ENCODE measurements at places on chromosomes 1 and 21. TPM values are rescaled to one million over a fixed set of nuclear protein-coding genes. Genes with fewer than 3 reads are reported as not detected.
A peak's percentile ranks its signal among the peaks of the same experiment; 100 is the strongest.

DNA sequence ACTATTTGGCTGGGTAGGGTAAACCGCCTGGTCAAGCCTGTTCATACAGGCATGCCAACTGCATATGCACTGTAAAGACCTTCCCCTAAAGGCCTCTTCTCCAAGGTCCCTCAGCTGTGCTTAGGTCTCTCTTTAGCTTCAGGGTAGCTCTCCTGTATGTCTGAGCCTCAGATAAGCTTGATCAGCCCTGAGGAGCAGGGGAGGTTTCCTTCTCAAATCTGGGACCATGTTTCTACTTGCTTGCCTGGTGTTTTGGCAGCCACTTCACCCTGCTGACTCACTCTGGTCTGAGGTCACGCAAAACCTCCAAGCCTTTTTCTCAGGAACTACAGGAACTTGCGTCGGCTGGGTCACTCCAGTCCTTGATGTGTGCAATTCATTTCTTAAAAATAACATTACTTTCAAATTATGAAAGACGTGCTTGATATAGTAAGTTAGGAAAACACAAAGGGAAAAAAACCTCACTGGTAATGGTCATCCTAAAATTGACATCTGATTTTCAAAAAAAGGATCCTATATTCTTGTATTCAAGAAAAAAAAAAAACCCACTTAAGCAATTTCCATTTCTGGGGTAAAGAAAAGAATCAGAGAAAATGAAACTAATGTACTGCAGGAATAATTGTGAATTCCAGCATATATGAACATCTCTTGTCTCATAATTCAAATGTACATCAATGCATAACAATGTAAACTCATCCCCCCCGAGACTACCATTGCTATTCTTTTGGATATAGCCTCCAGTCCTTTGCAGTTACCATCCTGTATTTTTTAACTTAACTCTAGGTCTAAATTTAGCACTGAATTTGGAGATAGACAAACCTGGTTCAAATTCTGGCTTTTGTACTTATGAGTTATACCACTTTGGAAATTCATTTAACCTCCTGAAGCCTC lies 24.8 kb upstream of the RNF19B start:
- DNase-seq: peak; percentile 96

- DNase-seq: no peak
Measured at GRCh38 chr1:235888119-235888643, 21.5 kb upstream of the LYST start.

GRCh38 chr1:63973005-63973419 lies 199.2 kb downstream of the ROR1 start:
- DNase-seq: no peak

- DNase-seq: no peak
Measured at GRCh38 chr1:214514819-214515383, 36.5 kb downstream of the PTPN14 start.

DNA sequence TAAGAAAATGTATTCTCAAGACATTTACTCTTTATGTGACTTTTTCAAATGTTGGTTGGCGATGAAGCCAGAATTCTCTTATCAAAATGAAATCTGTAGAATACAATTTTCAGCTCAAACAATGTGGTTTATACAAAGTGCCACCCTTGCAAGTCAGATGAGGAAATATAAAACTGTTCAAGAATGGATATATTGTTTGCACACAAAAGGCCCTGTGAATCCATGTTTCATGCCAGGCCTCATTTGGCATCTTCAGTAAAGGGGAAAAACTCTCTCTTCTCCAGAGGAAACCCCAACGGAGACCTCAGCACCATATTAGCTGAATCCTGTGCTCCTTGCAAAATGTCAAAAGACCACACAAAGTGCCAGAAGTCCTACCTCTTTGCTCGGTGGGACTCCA lies 310.4 kb downstream of the RRAGC start:
- DNase-seq: no peak

DNA sequence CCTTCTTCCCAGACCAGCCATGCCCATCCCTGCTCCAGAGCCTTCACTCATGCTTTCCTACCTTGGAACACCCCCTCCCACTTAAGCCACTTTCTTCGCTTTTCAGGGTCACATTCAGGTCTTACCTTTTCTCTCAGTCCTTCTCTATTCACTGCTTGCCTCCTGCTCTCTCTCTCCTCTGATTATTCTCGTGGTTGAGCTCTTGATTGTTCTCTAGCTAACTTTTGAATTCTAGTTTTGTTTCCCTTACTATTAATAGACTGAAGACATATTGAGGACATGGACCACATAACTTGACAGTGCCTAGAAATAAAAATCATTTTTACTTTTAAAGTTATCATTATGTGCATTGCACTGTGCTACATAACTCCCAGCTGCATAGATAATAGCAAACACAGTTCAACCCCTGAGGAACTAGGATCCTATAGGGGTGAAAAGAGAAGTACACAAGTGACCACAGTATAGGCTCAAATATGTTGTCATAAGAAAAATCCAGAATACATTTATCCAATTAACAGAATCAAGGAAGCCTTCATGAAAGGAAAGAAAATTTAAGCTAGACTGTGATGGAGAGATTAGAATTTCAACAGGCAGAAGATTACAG lies 21.5 kb downstream of the INSL5 start:
- no peak for DNase-seq

DNA sequence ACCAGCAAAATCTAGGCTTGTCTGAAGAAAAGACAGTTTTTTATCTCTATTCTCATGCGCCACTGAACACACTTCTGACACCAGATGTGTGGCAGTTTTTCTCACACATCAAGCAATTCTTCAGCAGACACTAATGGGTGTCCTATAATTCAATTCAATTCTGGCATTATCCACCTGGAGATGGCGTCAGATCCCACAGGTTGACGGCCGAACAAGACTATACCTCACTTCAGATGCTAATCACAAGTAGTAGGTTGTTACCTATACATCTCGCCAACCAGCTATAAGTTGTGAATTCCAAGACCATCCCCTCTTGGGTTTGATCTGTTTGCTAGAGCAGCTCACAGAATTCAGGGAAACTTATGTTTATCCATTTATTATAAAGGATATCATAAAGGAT lies 89.9 kb upstream of the ARTN start:
- DNase-seq: no peak

- DNase-seq: no peak
Measured at GRCh38 chr1:205616563-205617293, 15.1 kb downstream of the ELK4 start.

- no peak for DNase-seq
Measured at GRCh38 chr1:30039354-30040080, 683.9 kb downstream of the MATN1 start.

GRCh38 chr1:11252538-11252937 lies 9.8 kb downstream of the MTOR start:
- no peak for DNase-seq

- DNase-seq: no peak
Measured at GRCh38 chr1:39490596-39491145, 765 bp upstream of the BMP8A start.

GRCh38 chr1:29355375-29355774 lies 119.1 kb downstream of the PTPRU start:
- DNase-seq: no peak

DNA sequence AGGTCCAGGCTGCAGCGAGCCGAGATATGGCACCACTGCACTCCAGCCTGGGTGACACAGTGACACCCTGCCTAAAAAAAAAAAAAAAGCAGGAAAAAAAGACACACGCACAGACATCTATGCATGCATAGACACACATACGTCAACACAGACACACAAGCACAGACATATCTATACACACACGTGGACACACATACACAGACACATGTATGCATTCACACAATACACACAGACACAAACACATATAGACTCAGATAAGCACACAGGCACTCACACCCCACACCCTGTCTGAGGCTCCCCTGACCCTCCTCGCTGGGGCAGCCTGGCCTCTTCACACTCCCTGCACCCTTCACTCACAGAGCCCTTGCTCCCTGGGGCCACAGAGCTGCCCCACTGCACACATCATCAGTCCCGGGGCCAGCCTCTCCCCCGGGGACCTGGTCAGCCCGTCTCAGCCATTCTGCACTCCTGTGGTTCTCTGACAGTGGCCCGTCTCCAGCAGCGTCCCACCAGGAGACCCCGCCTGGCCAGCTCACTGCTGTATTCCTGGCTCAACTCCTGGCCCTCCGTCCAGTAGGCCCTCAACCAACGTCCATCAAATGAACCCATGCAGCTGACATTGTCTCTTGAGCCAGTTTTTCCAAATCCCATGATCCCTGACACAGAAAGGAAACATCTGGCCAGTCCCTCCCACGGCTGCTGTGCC lies 4.6 kb upstream of the PRKCZ start:
- no peak for DNase-seq

DNA sequence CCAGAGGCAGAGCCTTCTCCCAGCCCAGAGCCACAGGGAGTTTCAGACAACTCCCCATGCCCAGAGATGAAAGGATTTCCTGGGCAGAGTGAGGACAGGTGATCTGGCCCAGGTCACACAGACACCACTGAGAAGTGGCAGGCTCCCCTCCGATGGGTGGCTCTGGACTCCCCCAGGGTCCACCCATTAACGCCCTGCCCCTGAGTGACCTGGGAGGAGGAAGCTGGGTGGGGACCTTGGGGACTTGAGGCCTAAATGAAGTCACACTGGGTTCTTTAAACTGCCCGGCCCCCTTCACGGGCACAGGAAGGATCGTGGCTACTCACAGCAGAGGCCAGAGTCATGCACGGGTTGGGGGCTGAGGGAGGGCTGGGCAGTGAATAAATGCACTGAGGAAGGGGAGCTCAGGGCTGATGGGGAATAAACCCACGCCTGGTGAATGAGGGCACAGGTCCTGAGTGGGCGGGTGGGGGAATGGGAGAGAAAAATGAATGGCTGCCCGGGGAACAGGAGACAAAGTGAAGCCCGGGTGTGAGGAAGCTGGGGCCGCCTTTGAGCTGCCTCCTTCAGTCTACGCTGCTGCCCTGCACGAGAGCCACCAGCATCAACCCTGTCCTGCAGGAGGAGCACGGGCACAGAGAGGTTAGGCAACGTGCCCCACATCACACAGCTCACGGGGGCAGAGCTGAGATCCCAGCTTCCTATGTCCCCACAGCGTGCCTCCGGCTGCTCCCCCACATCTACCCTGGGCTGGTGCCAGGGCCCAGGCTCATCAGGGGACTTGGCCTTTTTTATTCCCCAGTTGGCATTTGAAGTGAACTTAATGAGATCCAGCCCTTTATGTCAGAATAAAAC lies 404.3 kb downstream of the MATN1 start:
- DNase-seq: no peak

- no peak for DNase-seq
Measured at GRCh38 chr1:81111818-81112217, 688.9 kb upstream of the ADGRL2 start.

GRCh38 chr1:154784924-154785531 lies 85.1 kb downstream of the KCNN3 start:
- no peak for DNase-seq

- peak; percentile 62 for DNase-seq
Measured at GRCh38 chr1:230458509-230458908, 32.4 kb upstream of the PGBD5 start.

- DNase-seq: no peak
Measured at GRCh38 chr1:64995316-64995715, 29.0 kb upstream of the JAK1 start.

GRCh38 chr1:161723459-161724141 lies 2.3 kb downstream of the FCRLB start:
- DNase-seq: no peak

GRCh38 chr1:154213274-154213673 lies 7.1 kb upstream of the CFAP141 start:
- DNase-seq: peak; percentile 16

GRCh38 chr1:205612556-205612955 lies 19.3 kb downstream of the ELK4 start:
- no peak for DNase-seq

GRCh38 chr1:108537976-108538375 lies 21.9 kb upstream of the EEIG2 start:
- DNase-seq: no peak

DNA sequence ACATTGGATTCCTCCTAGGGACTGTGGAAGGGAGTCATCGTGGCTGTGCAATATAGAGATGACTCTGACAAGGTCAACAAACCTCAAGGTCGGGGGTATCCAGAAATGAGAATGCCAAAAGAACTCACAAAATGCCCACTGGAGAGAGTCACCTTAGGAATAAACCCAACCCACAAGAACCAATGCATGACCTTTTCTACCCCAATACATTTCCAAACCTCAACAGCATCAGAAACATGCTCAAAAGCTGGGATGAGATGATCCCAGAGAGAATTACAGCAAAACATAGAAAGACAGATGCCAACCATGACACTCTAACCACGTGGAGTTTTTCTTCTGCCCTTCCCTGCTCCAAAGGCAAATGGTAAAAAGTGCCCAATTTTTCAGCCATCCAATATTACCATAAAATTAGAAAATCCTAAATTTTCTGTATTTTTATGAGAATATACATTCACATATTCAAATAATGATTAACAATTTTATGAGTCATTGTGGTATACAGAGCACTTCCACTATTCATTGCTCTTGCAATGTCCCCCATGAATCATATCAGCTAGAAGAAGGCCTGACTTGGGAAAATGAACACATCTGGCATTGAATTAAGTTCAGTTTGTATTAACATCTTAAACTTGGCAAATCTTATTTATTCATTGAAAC lies 88.2 kb upstream of the PALMD start:
- DNase-seq: no peak

DNA sequence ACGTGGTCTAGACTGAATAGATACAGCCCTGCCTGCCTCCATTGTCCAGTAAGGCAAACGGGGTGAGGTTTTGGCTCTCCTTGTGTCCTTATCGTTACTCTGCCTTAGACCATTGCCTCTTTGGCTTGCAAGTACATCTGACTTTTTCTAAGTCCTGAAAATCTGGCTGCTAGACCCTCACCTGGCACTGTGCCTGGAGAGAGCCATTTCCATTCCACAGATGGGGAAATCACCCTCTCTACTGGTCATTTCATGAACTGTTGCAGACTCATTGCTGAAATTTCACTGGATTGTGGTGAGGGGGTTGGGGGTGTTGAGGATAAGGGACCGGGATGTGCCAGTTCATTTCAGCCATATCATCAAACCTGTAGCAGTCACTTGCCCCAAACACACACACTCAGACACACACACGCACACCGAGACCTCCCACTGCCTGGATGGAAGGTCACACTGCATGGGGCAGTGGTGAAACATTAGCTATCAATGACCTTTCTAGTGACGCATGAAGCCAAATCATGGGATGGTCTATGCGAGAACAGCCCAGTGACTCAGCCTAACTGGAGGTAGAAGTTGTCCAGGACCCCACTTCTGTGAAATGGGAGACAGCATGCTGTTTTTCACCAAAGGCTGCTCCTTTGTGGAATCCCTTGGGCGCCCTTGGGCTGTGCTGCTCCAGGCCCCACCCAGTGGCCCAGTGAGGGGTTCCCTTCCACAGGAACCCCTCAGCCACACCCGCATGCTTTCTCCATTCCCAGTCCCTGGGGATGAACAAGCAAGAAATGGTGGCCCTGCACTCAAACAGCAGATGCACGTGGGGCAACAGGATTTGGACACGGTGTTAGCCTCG lies 34.9 kb upstream of the VASH2 start:
- no peak for DNase-seq

Gene RPTN
- polyA plus RNA-seq: not detected

Gene STX12
- 36.2 TPM for polyA plus RNA-seq

Gene LINGO4
- polyA plus RNA-seq: not detected

Gene SLC35D1
- 2.2 TPM for polyA plus RNA-seq

Gene EVI5
- 2.2 TPM for polyA plus RNA-seq

Gene PAQR6
- not detected for polyA plus RNA-seq

Gene KIF26B
- polyA plus RNA-seq: not detected

Gene IFT25
- 30.6 TPM for polyA plus RNA-seq

Gene AMY1C
- not detected for polyA plus RNA-seq

Gene GJC2
- 0.15 TPM for polyA plus RNA-seq

Gene C1orf146
- not detected for polyA plus RNA-seq

Gene DTL
- polyA plus RNA-seq: not detected

Gene TMCO2
- polyA plus RNA-seq: not detected

Data from CD14-positive monocyte (primary cell).